ENCODE measurements at places on chromosomes 5 and 9.

DNA sequence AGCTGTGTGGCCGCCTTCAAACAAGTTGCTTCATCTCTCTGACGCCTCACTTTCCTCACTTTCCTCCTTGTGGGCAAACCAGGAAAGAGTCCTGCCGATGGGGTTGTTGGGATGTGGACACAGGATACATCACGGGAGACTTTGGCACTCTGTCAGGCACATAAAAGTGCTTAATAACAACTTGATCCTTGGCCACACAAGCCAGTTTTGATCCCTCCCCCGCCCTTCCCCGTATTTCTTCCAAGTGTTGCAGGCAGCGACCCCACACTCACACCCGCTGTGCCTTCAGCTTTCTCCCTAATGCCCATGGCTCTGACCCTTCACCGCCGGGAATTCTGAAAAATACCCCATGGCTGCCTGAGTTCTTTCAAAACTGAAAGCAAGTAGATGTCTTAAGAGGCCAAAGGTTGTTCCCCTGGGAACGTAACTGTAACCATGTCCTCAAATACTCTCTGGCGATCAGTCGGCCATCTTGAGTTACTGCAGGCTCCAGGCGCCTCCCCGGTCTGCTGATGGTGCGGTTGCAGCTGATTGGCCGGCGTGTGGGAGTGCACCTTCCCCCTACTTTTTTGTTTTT, 59.8 kb downstream of the ARHGEF37 start:
- no peak for DNase-seq

DNA sequence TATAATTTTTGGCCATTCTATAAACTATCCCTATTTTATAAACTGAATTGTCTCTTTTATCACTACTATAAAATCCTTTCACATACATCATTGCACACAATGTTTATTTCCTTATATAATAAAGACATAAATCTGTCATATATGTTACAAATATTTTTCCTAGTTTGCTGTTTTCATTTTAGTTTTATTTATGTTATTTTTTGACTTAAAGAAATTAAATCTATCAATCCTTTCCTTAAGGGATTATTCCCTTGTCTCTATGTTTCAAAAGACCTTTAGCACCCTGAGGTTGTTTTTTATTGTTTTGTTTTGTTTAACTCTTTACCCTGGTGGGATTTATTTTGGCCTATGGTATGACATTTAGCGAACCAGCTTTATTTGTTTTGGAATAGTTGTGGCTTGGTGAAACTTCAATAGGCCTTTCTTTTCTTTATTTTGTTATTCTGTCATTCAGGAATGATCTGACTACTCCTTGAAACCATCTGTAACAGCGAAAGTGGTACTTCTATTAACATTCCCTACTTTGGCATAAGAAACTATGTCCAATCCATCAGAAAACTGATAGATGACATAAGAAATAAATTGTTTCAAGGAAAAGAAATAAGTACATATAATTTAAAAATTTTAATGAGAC, 125.9 kb downstream of the CEP120 start:
- DNase-seq: no peak

- DNase-seq: peak; percentile 39
Observed at GRCh38 chr5:143456952-143457547, 53.6 kb upstream of the NR3C1 start.

DNA sequence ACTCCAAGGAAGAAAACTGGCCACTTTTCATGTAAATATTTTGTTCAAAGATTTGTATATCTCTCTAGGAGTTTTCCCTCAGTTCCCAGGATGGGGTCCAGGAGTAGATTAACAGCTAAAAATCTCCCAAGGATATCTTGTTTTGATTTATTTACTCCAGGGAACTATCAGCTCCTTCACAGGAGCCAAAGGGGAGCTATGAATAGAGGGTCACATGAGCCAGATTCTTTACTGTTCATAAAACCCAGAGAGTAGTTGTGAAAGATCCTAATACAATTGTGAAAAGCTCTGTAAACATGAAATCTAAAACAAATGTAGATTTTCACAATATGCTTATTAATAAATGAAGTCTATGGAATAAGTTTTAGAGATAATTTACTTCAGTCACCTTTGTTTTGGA, 16.9 kb downstream of the DIMT1 start:
- DNase-seq: no peak

DNA sequence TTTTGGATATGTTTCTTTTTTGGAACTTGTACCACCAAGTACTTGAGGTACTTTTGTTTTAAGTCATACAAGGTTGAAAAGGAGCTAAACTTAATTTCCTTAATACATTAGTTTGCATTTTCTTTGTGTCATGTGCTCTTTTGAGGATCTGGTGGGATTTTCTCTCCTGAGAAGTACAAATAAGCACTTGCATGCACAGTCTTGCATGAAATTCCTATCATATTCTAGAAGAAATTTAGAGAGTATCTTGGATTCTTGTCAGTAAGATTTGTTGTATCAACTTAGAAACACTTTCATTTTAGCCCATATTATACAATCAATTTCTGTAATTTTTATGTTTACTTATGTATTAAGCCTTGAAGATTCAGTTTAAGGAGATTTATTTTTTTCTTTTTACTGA, 64.9 kb downstream of the CCNH start:
- DNase-seq: peak; percentile 19

DNA sequence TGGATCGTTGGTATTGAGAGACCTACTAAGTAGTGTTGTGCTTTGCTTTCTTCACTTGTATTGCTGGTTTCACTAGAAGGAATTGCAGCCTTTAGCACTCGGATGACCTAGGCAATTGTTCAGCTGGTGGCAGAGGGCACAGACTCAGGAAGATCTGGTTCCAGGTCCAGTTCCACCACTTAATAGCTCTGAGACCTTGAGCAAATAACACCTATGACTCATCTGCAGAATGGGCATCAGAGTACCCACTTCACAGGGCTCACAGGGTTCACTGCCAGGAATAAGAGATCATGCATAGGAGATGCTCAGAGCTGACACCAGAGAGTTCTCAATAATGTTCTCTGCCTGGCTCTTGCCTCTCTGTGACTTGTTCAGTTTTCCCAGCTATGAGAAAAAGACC, 133.6 kb downstream of the SIL1 start:
- no peak for DNase-seq

Measured in umbilical cord (tissue), 2 donors.